T-helper 17 cell (primary cell): ENCODE measurements at places on chromosomes 12 and 14. TPM values are rescaled to one million over a fixed set of nuclear protein-coding genes. Genes with fewer than 3 reads are reported as not detected.

- peak overlapping the region; percentile 79 for H3K4me3 ChIP-seq
- peaks cover 87% of the 10 kb centered on the region for H3K4me1 ChIP-seq
- no peak for DNase-seq
- H3K27me3 ChIP-seq: no peaks in the 10 kb centered on the region
- peak overlapping the region; percentile 98 for H3K27ac ChIP-seq
- no peaks in the 10 kb centered on the region for H3K36me3 ChIP-seq
These were observed 7.8 kb downstream of the CTDSP2 start for GRCh38 chr12:57838594-57839302.

Gene BCL11B
- 167 TPM for total RNA-seq

GRCh38 chr12:113900716-113901115, 65.4 kb downstream of the RBM19 start:
- H3K4me3 ChIP-seq: no peak overlapping the region
- H3K36me3 ChIP-seq: peaks cover 5% of the 10 kb centered on the region
- H3K4me1 ChIP-seq: no peaks in the 10 kb centered on the region
- no peak overlapping the region for H3K27ac ChIP-seq
- DNase-seq: no peak
- H3K27me3 ChIP-seq: no peaks in the 10 kb centered on the region

Gene SSPN
- total RNA-seq: 1.7 TPM

DNA sequence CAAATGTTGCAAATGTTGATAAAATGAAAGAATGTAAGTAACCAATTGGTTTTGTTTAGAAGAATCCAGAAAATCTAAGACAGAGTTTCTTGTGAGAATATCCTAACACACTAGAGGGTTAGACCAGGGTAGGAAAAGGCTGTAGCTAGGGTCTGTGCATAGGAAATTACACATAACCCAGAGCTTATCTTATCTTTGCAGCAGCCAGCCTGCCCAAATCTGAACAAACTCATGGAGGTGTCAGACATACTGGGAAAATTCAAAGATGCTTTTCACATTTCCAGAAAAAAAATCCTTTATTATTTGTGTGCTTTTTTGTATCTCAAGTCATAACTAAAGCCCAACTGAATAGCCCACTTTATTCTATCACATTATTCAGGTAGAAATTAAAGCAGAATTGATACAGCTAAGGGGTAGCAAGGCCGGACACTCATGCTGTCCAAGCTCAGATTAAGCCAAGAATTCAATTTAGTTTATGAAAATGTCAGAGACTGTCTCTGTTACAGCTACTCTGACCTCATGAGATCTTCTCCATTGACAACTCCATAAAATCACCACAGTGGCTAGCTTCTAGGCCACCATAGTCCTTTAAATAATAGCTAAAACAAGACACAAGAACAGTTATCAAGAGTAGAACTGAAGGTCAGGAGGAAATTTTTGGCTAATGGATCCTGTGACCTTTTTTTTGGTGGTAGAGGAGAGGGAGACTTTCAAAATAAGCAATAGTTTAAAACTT, 169.6 kb upstream of the RASSF8 start:
- H3K27ac ChIP-seq: no peak overlapping the region
- DNase-seq: no peak
- no peaks in the 10 kb centered on the region for H3K36me3 ChIP-seq
- H3K27me3 ChIP-seq: no peaks in the 10 kb centered on the region

Gene PTPN21
- not detected for total RNA-seq

GRCh38 chr12:102232446-102232845, 34.8 kb upstream of the PMCH start:
- no peak overlapping the region for H3K4me3 ChIP-seq
- no peak overlapping the region for H3K27ac ChIP-seq
- no peak for DNase-seq
- H3K27me3 ChIP-seq: peaks cover 29% of the 10 kb centered on the region
